ENCODE measurements at places on chromosomes 7 and 10. TPM values are rescaled to one million over a fixed set of nuclear protein-coding genes. Genes with fewer than 3 reads are reported as not detected.

NCF1 gene
- total RNA-seq = 23.8 TPM

CYP2C19 gene
- total RNA-seq = not detected

SDK1 gene
- 0.40 TPM for total RNA-seq

GRCh38 chr10:91211675-91212074, 8.8 kb upstream of the PCGF5 start:
- no peak for DNase-seq

- no peak for DNase-seq
Measured at GRCh38 chr7:55405856-55406541, 40.9 kb downstream of the LANCL2 start.

GRCh38 chr10:47283848-47284247, 16.1 kb upstream of the GDF10 start:
- no peak for DNase-seq

- no peak for DNase-seq
Measured at GRCh38 chr7:69162931-69163670, 435.2 kb upstream of the AUTS2 start.

- no peak for DNase-seq
Measured at GRCh38 chr10:51201947-51202346, 127.7 kb downstream of the PRKG1 start.
